ENCODE measurements at places on chromosomes 2 and 18.
A peak's percentile ranks its signal among the peaks of the same experiment; 100 is the strongest.

- DNase-seq = no peak
Observed at GRCh38 chr2:74578408-74578807, 23.9 kb downstream of the DOK1 start.

DNA sequence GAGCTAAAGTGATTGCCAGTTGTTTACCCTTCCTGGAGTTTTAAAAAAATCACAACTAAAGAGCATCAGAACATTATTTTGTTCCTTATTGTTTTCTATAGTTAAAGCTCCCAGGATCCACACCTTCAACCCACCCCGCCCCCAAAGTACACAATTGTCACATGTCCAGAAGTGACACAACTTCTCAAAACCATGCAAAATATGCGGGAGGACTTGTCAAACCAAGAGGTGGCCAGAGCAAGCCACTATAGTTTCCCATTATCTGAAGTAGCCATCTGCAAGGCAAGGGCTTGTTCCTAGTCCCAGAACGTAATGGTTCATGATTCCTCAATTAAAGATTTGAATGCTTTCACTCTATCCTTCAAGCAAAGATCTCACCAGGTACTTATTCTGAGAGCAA lies 9.9 kb upstream of the INO80C start:
- DNase-seq = no peak

DNA sequence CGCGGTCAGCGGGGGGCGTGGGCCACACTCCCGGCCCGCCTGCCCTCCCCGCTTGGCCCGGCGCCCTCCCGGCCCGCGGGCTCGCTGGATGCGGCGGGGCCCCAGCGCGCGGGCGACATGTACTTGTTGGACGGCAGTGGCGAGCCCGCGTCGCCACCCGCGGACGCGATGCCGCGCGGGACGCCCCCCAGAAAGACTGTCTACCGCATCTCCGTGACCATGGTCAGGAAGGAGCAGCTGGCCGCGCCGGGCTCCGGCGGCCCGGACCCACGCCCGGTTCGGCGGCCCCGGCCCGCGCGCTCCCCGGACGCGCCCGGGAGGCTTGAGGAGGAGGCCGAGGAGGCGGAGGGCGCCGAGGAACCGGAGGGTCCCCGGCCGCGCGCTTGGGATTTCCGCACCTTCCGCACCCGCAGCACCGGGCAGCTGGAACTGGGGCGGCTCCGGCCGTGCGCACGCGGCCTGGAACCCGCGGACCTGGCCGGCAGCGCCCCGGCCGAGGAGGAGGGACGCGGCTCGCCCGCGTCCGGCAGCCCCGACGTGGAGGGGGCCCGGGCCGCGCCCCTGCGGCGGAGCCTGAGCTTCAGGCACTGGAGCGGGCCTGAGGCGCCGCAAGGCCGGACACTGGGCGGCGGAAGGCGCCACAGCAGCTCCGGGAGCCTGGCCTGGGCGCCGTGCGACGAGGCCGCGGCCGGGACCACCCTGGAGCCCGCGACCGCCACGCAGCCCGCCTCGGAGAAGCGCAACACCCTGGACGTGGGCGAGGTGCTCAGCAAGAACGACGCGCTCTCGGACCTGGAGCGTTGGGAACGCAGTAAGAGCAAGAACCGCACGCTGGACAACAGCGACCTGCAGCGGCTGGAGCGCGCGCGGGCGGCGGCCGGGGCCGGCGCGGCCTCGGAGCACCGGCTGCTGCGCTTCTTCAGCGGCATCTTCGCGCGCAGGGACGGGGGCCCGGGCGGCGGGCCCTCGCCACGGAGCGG lies 176.4 kb downstream of the AGAP1 start:
- DNase-seq = no peak

GRCh38 chr18:13540477-13541182 lies 185.7 kb downstream of the FAM210A start:
- no peak for DNase-seq

DNA sequence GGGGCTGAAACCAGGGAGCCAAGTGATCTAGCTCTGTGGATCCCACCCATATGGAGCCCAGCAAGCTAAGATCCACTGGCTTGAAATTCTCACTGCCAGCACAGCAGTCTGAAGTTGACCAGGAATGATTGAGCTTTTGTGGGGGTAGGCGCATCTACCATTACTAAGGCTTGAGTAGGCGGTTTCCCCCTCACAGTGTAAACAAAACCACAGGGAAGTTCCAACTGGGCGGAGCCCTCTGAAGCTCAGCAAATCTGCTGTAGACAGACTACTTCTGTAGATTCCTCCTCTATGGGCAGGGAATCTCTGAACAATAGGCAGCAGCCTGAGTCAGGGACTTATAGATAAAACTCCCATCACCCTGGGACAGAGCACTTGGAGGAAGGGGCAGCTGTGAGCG lies 96.7 kb downstream of the CCDC148 start:
- no peak for DNase-seq

DNA sequence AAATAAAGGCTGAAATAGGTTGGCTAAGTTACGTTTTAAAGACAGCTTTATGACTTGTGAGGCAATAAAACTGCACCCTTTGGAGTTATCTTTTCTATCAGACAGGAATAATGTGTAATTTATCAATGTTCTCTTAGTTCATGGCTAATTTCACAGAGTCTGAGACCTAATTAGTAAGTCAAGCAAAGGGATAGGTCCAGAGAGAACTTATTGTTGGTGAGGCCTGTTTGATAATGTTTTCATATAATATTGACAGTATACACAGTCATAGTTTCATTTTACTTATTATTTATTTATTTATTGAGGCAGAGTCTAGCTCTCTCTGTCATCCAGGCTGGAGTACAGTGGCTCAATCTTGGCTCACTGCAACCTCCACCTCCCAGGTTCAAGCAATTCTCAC lies 1.9 kb upstream of the IL36RN start:
- DNase-seq = no peak

DNA sequence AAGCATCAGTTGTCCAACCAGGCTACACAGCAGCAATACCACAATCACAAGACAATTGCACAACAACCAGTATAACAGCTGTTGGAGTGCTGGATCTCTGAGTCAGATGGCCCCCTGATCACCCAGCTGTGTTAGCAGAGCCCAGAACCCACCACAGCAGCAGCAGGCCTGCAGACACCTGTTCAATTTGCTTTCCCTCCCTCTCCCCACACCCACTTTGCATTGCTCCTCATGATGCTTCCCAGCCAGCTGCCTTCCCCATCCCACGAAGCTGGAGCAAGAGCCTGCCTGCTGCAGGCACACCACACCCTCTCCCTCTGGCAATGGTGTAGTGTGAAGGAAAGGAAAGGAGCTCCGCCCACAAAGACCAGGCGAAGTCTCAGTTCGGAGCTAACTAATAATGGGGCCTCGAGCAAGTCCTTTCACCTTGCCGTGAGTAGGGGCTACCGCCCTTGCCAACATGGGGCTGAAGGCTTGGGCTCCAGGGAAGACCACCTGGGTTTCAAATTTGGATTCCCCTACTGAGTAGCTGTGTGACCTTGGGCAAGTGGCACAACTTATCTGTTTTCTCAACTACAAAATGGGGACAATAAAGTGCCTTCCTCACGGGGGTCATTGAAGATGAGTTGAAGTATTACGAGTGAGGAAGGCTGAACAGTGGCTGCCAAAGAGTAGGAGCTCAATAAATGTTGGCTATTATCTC lies 19.4 kb upstream of the ZBTB7C start:
- peak; percentile 53 for DNase-seq

- DNase-seq = no peak
Observed at GRCh38 chr18:58225101-58225500, 181.1 kb downstream of the NEDD4L start.

DNA sequence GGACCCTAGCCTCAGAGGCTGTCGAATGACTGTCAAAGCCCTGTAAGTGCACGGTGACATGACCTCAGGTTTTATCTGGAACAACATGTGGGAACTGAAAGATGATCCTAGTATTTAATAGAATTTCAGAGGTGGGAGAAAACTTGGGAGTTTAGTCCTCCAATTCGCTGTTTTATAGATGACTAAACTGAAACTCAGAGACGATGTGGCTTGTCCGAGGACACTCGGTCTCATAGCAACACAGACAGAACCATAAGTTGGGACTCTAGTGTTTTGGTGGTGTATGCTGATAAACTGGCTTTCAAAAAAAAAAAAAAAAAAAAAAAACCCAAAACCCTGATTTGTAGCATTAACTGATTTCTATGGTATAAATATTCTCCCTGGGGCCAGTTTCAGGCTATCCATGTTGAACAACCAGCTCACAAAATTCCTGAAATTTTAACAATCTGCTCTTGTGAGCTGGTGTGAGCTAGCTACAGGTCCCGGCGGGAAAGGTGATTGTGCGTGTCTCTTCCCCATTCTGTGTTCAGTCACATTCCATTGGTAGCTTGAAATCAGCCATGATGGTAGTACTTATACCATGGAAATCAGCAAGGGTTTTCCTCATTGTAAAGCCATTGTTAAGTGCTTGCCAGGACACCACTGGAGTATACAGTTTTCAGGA lies 195.5 kb upstream of the EPAS1 start:
- DNase-seq = no peak

GRCh38 chr18:76391038-76391437 lies 104.0 kb downstream of the ZNF516 start:
- DNase-seq = no peak

GRCh38 chr2:224210286-224211180 lies 171.4 kb upstream of the SERPINE2 start:
- no peak for DNase-seq

- DNase-seq = peak; percentile 57
Observed at GRCh38 chr2:181627545-181627944, 29.4 kb downstream of the CERKL start.

DNA sequence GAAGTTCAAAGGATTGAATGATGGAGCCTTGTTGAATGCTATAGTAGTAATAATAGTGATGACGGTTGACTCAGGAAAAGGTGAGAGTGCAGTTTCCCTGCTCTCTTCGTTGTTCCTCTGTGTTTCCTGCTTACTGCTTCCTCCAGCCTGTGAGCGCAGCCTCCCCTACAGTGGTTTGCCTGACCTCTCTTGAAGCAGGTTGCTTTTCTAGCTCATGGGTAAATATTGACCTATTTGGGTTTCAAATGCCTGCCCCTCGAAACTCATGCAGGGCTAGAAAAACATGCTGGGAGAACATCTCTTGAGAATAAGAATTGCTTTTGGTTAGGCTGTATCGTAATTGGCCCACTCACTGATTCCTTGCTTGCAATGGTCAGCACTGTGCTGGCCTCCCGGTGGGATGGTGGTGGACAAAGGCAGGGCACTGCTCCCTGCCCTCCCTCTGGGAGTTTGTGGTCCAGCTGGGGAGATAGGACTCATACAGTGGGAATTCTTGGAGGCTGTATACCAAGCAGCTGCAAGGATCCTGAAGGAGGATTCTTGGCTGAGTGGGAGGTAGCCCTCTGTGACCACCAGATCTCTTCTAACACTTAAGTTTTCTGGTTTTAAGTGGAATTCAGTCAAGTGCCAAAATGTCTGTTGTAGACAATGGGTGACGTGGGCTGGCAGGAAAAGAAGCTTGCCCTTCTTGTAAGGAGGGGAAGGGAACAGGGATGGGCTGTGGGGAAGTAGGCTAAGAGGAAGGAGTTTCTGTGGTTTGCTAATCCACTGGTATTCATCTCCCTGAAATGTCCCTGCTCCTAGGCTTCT lies 5.4 kb upstream of the RNF181 start:
- no peak for DNase-seq

DNA sequence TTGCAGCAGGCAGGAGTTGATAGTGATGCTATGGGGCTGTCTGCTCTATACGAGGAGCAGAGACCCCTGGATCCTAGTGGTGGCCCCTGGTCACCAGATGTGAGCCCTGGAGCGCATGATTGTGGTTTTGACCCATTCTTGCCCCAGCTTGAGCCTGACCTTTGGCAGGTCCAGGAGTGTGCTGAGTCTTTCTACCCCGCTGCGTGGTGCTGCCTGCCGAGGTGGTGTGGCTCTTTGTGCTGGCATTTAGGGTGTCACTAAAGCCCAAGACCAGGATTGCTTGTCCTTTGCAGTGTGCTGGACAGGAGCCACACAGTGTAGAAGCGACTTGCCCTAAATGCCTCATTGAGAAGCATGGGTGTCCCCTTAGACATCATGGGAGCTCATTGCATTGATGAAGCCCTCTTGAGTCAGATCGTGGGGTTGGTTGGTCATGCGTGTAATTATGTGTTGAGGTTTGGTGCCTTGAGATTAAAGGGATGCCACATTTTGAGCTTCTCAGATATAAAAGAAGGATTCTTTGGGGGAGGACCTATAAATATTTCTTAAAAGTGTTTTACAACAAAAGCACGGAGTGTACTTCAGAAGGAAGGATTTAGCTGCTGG lies 88.3 kb downstream of the AGAP1 start:
- DNase-seq = no peak

- no peak for DNase-seq
Observed at GRCh38 chr2:39875182-39875913, 96.3 kb upstream of the THUMPD2 start.

DNA sequence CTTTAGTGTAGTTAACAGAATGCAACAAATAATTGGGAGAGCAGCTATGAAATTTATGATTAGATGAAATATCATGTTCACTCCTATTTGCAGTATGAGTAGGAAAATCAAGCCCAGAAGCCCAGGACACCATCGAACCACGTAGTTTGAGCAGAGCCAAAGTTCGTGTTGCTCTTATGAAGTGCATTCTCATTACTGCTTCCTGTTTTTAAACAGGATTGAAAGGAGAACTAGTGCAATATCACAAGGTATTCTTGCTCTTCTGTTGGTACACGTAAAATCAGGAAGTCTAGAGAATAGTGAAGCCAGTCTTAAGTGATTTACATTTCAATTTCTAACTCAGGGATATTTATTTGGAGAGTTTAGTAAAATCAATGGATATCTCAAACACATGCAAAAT lies 21.1 kb downstream of the ARHGAP15 start:
- no peak for DNase-seq

DNA sequence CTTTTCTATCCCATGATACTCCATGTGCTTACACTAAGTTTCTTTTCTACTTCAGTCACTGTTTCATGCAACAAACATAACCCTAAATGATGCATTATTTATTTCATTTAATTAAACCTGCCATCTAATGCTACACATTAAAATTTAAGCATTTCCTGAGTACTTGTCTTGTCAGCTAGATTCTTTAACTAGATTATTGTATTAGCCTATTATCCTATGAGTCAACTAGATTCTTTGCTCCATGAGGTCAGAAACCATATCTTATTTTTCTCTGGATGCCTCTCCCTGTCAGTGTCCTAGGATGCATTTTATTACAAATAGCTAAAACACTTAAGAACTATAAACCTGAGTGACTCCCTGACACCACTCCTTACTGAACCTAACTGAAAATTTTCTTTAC lies 652.4 kb downstream of the SLC4A3 start:
- DNase-seq = no peak

DNA sequence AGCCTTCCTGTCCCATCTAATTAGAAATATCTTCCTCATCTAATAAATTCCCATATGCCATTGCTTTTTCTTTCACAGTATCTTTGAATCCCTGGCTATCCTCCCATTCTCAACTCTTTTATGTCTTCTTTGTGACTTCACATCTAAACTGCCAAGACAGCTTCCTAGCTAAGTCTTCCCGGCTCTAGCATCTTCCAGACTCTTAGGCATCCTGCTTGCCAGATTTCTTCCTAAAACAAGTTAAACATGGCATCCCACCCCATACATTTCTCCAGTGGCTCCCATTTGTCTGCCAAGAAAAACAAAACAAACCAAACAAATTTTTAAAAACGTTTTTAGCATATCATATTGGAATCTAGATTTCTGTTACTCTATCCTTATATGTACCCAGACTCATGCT lies 751.9 kb downstream of the MBD2 start:
- no peak for DNase-seq

- DNase-seq = no peak
Observed at GRCh38 chr2:236579746-236580315, 10.2 kb downstream of the ACKR3 start.

All from NCI-H524 (cell line).